ENCODE measurements at places on chromosomes 13 and 19.

DNA sequence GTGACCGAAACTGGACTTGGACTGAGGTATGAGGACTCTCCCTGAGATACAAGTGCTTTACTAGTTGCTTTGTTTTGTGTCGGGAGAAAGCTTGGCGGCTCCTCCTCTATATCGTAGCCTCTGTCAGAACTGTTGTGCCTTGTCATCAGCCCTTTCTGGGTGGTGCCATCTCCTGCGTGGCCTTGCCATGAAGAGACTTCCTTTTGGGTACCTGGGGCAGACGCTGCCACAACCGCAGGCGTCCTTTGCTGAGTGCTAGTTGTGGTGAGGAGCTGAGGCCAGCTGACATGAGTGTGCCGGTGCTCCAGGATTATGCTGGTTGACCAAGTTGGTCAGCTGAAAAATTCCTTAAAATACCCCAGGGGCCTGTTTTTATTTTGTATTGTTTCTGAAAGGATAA is 124.5 kb downstream of the AKAP11 start:
- no peak for DNase-seq

- no peak for DNase-seq
Observed at GRCh38 chr13:65966991-65967451, 1263.1 kb downstream of the PCDH9 start.

GRCh38 chr13:72431981-72432682 is 295.3 kb downstream of the MZT1 start:
- DNase-seq = no peak

- DNase-seq = no peak
Observed at GRCh38 chr13:50485979-50486935, 357.2 kb downstream of the DLEU7 start.

DNA sequence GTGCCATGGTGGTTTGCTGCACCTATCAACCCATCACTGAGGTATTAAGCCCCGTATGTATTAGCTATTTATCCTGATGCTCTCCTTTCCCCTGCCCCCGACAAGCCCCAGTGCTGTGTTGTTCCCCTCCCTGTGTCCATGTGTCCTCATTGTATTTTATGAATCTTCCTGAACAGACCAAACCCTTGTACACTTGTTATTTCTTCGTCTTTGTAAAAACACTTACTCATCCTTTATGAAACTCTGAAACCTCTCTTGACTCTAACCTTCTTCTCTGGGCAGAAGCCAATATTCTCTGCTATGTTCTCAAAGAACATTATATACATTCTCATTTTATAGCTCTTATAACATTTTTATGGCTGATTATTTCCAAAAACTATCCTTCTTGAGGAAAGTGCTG is 746.9 kb downstream of the EFNB2 start:
- no peak for DNase-seq

DNA sequence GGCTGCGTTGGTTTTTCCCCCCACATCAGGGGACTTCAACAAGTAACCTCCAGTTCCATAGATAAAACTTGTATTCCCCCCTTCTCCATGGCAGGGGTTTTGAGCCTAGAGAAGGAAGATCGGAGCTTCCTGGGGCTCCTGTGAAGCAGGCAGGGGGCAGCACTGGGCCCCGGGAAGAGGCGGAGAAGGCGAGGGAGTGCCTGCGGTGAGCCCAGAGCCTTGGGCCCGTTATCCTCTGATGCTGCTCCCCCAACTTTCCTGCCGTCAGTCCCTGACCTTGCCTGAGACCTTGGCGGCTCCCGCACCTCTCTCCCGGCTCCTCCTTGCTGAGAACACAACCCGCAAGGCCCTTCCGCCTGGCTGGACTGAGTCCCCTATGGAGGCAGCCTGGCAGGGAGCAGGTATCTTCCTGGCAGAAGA is 2.5 kb downstream of the LIPE start:
- no peak for DNase-seq

GRCh38 chr19:1968279-1969175 is 27.6 kb downstream of the CSNK1G2 start:
- DNase-seq = no peak

- DNase-seq = no peak
Observed at GRCh38 chr19:16888629-16889365, at the start of gene F2RL3. F2RL3 (plus strand) TSS chr19:16888999; CDS start chr19:16889190, 191 bp downstream.

DNA sequence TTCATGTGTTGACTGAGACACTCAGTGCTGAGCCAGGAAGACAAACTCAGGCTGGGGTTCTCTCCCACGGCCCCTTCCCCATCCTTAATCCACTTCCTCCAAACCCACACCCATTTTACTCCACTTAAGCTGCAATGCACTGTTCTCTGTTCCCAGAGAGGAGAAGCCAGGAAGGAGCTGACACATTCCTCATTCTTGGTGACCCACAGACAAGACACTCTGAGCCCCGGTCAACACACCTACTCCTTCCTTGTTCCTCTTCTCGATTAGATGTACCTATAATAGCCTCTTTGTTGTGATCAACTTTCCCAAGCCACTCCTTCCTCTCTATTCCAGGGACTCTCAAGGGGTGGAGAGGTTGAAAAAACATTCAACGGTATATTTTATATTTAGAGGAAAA is 47.1 kb downstream of the INSR start:
- no peak for DNase-seq

DNA sequence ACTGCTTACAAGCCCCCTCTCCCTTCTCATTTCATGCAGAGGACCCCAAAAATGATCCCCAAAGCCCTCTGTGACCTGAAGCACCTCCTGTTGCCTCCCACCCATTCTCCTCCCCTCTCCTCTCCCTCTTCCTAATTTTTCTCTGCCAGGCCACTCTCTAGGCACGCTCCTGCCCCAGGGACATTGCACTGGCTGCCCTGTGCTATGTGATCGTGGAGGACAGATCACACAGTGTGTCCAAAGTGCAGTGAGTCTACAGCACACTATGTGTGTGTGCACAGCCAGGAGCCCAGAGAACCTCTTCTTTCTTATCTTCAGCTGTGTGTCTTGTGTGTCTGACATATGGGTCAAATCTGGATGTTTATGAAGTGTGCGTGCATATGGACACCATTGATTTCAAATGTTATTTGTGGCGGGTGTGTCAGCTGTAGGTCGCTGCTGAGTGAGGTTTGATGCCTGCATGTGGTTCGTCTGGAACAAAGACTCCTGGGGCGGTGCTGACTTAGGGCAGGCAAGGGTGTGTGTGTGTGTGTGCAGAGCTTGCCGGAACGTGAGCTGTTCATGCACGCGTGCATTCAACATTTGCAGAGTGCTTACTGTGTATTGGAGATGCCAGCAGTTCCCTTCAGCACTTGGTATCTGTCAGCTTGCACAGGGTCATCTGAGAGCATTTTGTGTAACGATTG is 2.1 kb upstream of the KLHL26 start:
- no peak for DNase-seq

DNA sequence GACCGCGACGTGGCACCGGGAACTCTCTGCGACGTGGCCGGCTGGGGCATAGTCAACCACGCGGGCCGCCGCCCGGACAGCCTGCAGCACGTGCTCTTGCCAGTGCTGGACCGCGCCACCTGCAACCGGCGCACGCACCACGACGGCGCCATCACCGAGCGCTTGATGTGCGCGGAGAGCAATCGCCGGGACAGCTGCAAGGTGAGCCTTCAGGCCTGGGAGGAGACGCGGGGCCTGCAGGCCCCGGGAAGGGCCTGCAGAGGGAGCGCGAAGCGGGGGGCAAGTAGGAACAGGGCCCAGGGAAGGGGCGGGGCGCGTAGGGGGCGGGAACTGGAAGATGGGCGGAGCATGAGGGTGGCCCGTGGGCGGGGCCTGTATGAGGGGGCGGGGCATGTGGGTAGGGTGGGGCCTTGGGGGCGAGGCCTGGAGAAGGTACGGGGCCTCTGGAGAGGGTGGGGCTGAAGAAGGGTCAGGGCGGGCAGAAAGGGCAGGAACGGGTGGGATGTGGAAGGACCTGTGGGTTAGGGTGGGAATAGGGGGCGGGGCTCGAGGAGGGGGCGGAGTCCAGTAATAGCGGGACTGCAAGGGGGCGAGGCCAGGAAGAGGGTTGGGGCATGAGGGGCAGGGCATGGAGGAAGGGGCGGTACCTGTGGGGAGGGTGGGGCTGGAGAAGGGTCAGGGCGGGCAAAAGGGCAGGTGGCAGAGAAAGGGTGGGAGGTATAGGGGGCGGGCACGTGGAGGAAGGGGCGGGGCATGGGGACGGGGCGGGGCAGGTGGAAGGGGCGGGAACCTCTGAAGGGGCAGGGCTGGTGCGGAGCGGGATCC is 2.5 kb downstream of the CFD start:
- peak; percentile 44 for DNase-seq

DNA sequence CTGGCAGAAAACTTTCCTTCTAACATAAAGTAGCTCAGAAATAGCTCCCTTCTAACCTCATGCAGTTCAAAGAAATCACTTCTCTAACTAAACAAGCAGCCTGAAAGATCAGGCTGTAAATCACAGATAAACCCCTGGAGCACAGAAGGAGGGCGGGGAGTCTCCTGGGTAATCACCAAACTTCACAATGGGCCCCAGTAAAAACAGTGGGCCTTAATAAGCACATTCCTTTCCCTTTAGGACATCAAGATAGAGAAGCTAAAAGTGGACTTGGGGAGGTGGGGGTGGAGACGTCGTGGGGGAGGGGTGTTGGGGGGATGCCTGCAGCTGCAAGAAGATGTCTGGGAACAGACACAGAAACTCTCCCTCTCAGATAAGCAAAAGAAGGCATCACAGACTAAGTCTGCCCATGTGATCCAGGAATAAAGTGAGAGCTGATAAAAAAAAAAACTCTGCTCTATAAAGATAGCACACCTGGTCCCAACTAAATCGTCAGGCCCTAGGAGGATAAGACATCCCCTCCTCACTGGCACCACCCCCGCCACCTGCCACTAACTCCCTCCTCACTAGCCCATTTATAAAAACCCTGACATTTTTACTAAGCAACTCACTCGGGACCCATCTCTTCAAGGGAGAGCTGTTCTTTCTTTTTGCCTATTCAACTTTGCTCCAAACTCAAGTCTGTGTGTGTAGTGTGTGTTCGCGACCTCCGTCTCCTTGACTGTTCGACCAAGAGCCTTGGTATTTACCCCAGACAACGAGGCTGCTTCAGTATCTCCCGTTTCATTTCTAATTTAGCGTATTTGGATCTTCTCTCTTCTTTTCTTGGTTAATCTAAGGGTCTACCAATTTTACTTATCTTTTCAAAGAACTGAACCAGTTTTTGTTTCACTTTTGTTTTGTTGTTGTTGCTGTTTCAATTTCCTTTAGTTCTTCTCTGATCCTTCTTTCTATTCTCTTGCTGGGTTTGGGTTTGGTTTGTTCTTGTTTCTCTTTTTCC is 31.7 kb downstream of the DNAJC15 start:
- DNase-seq = no peak

DNA sequence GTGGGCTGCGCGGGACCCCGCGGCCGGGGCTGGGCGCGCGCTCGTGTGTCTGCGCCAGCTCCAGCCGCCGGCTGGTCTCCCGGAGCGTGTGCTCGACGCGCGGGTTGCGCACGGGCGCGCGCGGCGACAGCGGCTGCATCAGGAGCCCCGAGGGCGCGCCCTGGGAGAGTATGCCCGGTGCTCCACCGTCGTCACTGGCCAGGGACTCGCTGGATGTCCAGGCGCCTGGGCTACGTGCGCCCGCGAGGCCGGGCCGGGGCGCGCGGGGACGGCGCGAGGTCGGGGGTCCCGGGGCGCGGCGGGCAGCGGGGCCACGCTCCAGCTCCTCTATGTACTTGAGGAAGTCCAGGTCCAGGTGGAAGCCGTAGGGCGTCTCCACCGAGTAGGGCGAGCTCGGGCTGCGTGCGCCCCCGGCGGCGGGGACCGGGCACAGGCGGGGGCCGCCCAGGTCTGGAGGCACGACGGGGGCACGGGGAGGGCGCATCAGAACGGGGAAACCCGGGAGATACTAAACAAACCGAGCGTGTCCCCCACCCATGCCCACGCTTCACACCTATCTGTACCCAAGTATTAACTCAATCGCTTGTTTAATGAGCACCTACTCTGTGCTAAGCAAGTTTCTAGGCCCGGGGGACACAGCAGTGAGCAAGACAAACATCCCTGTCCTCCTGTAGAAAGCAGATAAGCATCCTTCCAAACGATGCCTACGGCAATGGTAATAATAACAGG is 7.6 kb downstream of the KANK3 start:
- peak; percentile 15 for DNase-seq

GRCh38 chr19:31625056-31625455 is 275.8 kb upstream of the TSHZ3 start:
- no peak for DNase-seq

DNA sequence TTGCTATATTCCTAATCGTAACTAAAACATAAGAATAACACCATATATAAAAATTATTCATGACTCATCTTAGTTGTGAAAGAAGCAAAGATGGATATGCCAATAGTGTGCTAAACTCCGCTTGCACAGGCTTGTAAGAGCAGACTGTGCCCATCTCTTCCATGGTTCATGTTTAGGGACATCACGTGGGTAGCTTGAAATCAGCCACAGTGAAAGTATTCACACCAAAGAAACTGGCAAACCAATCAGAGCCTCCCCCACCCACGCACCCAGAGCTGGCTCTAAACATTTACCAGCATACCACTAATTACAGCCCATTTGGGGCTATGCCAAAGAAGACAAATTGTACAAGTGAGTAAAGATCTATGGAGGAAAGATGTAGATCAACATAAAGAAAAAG is 147.5 kb downstream of the DIAPH3 start:
- DNase-seq = no peak

- DNase-seq = no peak
Observed at GRCh38 chr13:112159575-112160547, 92.9 kb downstream of the SOX1 start.

- DNase-seq = no peak
Observed at GRCh38 chr13:92894447-92894846, 332.2 kb upstream of the GPC6 start.

GRCh38 chr19:29777781-29778309 is 33.9 kb upstream of the CCNE1 start:
- no peak for DNase-seq

GRCh38 chr13:106804991-106805390 is 237.1 kb upstream of the ARGLU1 start:
- DNase-seq = no peak

- no peak for DNase-seq
Observed at GRCh38 chr13:111475488-111475887, 155.0 kb downstream of the TEX29 start.

DNA sequence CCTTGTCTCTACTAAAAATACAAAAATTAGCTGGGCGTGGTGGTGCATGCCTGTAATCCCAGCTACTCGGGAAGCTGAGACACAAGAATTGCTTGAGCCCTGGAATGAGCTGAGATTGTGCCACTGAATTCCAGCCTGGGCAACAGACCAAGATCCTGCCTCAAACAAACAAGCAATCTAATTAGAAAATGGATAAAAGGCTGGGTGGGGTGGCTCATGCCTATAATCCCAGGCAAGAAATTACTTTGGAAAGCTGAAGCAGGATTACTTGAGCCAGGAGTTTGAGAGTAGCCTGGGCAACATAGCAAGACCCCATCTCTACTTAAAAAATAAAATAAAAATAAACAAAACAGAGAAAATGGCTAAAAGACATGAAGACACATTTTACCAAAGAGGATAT is 77.0 kb downstream of the CAB39L start:
- DNase-seq = no peak

GRCh38 chr13:36298535-36299068 is 988 bp upstream of the CCDC169 start:
- DNase-seq = no peak

- DNase-seq = no peak
Observed at GRCh38 chr13:79659121-79659521, 178.2 kb downstream of the NDFIP2 start.
